ENCODE measurements at places on chromosomes 7 and 10.

GRCh38 chr10:112622786-112623185 lies 175.8 kb downstream of the VTI1A start:
- no peak for DNase-seq

DNA sequence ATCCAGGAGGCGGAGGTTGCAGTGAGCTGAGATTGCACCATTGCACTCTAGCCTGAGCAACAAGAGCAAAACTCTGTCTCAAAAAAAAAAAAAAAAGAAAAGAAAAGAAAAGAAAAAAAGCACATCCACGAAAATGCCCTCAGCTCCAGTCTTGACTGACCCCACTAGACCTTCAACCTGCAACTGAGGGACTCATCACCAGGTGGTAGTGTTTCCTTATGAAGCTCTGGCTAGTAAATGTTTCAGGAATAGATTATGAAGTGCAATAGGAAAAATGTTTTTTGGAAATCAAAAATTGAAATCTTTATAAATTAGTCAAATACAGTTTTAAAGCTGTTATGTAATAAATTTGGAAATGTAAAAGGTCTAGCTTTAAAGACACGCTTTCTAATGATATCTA lies 22.4 kb downstream of the TLL2 start:
- DNase-seq = no peak

GRCh38 chr10:46282842-46283574 lies 3.8 kb upstream of the ANTXRL start:
- peak; percentile 40 for DNase-seq

DNA sequence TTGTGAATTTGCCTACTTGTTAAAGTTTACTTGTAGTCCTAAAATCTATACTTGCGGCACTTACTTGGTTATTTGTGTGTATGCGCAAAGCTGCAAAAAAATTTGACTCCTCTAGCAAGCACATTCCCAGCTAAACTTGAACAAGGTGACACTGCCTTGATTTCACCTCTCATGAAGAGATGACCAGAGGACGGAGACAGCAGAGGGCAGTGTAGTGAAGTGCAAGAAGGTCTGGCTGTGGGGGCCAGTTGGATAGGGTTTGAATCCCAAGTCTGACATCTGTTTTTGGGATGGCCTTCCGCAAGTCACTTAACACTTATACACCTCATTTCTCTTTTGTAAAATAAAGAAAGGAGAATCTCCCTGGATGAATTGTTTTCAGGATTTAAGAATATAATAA lies 15.7 kb downstream of the SLK start:
- DNase-seq = no peak

DNA sequence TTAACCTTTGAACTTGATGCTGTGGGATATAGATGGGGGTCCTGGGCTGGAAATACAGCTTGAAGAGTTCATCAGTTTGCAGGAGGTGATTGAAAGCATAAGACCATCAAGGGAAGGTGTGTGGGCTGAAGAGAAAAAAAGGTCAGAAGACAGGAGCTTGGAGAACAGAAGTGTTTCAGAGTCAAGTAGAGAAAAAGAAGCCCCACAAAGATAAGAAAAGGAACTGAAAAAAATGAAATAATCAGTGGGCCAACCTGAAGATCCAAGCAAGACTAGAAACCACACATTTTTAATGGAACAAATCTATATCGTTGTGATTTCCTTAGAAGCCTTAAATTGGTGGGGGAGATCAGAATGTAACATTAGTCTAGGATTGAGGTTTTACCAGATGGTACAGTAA lies 22.5 kb downstream of the ZEB1 start:
- no peak for DNase-seq

- DNase-seq = no peak
Observed at GRCh38 chr10:71293446-71294084, 25.5 kb upstream of the SLC29A3 start.

DNA sequence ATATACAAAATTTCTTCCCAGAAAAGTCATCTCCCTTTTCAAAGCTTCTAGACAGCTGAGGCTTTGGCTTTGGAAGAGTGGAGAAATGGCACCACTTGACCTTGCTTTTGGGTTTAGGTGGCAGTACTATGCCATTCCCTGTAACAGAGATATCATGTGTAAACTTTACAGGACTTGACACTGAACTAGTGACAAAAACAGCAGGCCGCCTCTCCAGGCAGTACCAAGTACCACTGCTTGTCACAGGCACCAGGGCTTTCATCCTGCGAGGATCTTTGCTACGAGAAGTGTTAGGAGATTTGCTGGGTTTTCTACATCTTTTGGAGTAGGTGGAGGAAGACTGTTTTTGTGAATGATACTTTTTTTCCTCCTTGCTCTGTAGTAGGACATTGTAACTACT lies 32.6 kb upstream of the ANLN start:
- no peak for DNase-seq

DNA sequence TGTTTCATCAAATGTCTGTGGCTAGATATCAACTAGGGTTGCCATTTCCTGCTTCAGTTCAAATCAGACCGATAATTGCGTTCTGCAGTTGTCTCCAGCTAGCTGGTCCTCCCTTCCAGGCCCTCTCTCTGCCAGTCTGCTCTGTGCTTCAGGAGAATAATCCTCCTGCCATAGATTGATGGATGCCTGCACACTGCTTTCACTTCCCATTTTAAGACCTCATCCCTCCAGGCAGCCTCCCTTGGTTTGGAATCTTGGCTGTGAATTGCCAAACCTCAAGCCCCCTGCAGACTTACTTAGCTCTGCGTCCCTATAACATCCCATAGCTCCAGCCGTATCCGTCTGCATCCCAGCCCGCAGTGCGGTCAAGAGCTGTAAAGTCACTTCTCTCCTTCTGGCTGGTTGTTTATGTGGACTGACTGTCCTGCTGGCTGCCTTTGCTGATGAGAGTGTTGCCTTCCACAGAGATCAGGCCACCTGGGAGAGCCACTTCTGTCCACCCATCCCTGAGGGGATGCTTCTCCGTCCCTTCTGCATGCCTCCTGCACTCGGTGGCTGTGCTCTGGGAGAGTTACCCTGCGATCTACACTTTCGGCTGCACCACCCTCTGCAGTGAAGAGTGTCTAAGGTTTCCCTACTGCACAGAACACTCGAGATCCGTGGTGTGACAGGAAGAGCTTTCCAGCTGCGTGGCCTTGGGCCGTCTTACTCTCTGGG lies 22.4 kb upstream of the KLF6 start:
- DNase-seq = no peak

DNA sequence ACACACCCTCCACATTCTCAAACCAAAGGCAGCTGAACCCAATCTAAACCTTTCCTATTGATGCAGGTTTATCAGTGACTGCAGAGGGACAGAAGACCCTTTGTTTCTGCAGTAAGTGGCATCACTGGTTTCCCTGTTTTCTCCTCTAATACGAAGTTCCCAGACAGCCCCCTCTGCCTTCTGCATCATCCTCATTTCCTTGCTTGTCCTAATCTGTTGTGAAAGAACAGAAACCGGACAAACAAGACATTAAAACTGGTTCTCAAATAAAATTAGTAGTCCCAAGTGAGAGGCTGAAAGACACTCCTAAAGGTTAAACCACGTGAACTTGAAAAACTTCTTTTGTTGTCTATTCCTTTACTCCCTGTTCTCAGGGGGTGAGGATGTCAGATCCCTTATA lies 10.1 kb upstream of the ADRB1 start:
- DNase-seq = no peak

- DNase-seq = peak; percentile 66
Observed at GRCh38 chr7:94620703-94621118, 35.2 kb downstream of the SGCE start.

GRCh38 chr10:79608505-79609375 lies 2.0 kb upstream of the SFTPA1 start:
- no peak for DNase-seq

GRCh38 chr10:4234661-4235060 lies 449.7 kb upstream of the KLF6 start:
- DNase-seq = no peak

- DNase-seq = no peak
Observed at GRCh38 chr7:87806150-87806549, 70.0 kb downstream of the SLC25A40 start.

DNA sequence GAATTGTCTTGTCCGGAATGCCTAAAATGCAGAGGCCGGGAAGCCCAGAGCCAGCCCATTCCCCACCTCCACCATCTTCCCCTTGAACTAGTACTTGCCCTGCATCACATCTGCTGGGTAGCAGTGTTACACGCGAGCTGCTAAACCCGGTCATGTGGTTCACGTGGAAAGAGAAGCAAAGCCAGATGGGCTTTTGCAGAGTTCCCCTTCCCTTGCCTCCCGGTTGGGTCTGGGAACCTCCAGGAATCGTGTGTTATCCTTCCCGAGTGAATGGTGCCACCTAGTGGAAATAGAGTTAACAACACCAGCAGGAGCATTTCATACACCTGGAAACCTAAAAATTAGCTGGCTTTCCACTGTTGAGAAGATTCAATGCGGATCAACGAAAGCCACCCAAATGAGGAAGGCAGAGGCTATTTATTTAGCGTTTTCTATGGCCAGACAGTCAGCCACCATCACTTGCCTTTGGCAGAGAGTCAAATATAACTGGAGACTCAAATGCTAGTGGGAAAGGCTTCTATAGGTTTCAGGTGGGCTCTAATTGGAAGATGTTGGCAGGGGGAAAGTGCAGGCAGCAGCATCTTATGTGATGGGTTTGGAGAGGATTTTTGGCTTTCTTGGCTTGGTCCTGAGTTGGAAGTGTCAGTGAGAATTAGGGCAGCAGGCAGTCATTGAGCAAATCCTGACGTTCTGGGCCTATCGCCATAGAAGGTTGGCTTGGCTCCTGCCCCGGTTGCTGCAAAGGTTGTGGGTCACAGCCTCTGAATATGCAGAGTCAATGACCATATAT lies 12.9 kb upstream of the DENND2A start:
- peak; percentile 80 for DNase-seq

- no peak for DNase-seq
Observed at GRCh38 chr7:50436133-50436806, 13.9 kb downstream of the FIGNL1 start.

- DNase-seq = no peak
Observed at GRCh38 chr7:123977081-123977480, 52.0 kb downstream of the SPAM1 start.

DNA sequence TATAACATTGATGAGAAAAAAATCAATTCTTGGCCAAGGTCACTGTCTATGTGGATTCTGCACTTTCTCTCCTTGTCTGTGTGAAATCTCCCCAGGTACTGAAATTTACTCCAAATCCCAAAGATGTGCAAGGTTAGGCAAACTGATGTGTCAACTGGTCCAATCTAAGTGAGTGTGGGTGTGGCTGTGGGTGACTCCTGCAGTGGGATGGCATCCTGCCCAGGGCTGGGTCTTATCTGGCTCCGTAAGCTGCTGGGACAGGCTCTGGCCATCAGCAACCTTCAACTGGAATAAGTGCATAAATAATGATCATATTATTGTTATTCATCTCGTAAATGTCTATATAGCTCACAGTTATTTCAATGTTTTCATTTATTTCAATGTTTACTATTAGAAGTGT lies 79.3 kb downstream of the JCAD start:
- DNase-seq = no peak

DNA sequence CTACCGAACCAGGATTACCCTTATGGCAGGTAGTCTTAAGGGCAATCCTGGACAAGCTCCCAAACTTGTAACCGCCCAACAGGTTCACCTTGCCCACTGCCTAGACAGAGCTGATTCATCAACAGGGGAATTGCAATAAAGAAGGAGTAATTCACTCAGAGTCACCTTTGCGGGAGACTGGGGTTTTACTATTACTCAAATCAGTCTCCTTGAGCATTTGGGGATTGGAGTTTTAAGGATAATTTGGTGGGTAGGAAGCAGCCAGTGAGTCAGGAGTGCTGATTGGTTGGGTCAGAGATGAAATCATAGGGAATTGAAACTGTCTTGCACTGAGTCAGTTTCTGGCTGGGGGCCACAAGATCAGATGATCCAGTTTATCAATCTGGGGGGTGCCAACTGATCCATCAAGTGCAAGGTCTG lies 25.3 kb downstream of the HK1 start:
- no peak for DNase-seq

- DNase-seq = no peak
Observed at GRCh38 chr10:13092291-13093102, 7.5 kb upstream of the OPTN start.

GRCh38 chr10:114052255-114052654 lies 8.6 kb downstream of the ADRB1 start:
- no peak for DNase-seq

- peak; percentile 73 for DNase-seq
Observed at GRCh38 chr10:97713339-97713825, at the start of gene MARVELD1. Gene MARVELD1 (plus strand): TSS chr10:97713730. CDS start chr10:97713877, 147 bp downstream.

DNA sequence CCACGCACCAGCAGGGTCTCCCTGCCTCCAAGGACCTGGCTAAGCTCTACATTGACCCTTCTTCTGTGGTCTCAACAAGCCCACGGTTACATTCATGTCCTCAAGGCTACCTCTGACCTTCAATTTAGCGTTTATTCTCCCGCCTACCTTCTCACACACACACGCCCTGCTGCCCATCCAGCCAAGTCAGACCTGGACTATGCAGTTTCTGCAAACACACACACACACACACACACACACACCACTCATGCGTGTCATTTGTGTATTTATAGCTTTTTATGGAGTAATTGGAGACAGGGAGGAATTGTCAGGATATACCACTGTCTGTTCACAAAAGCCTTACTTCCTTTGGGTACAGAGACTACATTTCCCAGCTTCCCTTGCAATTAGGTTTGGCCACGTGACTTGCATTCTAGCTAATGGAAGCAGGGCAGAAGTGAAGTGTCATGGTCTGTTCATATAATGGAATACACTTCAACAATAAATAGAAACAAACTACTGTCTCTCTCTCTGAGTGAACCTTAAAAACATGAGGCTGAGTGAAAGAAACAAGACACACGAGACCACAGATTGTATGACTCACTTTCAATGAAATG lies 53.8 kb upstream of the CPXM2 start:
- DNase-seq = no peak

DNA sequence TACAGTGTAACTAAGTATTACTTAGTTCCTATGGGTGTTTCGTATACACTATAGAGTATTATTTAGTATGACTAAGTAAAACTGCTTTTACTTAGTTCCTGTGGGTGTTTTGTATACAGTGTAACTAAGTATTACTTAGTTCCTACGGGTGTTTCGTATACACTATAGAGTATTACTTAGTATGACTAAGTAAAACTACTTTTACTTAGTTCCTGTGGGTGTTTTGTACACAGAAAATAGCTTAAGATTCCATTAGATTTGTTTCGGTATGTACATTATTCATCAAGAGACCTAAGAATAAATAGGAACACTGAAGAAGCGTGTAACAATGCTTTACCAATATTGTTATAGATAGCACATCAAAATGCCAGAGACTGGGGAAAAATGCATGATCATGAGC lies 25.0 kb downstream of the IGF2BP3 start:
- no peak for DNase-seq

DNA sequence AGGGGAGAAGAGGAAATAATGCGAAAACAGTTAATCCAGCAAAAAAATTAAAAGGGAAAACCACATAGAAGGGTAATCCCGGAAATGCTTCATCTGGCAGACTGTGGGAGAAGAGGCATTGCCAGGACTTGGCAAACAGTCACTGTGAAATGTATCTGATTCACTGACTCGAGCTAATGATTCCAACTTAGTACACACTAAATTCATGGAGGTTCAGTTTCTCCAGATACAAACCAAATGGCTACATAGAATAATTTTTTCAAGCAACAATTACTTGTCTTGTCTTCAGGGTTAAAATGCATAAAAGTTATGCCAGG lies 36.4 kb downstream of the GDI2 start:
- DNase-seq = peak; percentile 35

- DNase-seq = no peak
Observed at GRCh38 chr10:46255801-46256747, 30.7 kb upstream of the ANTXRL start.

- no peak for DNase-seq
Observed at GRCh38 chr10:65818990-65819389, 1106.8 kb upstream of the LRRTM3 start.

GRCh38 chr10:43315535-43316207 lies 48.8 kb upstream of the RASGEF1A start:
- DNase-seq = no peak

- no peak for DNase-seq
Observed at GRCh38 chr7:138982204-138982623, 1.0 kb upstream of the KIAA1549 start.

All from AG09319 (cell line).